ENCODE measurements at places on chromosomes 1 and 21.

GRCh38 chr1:152198982-152199381 is 25.0 kb downstream of the HRNR start:
- DNase-seq = no peak

GRCh38 chr1:221729771-221730330 is 12.0 kb downstream of the DUSP10 start:
- no peak for DNase-seq

- no peak for DNase-seq
Observed at GRCh38 chr1:63908016-63908415, 134.2 kb downstream of the ROR1 start.

DNA sequence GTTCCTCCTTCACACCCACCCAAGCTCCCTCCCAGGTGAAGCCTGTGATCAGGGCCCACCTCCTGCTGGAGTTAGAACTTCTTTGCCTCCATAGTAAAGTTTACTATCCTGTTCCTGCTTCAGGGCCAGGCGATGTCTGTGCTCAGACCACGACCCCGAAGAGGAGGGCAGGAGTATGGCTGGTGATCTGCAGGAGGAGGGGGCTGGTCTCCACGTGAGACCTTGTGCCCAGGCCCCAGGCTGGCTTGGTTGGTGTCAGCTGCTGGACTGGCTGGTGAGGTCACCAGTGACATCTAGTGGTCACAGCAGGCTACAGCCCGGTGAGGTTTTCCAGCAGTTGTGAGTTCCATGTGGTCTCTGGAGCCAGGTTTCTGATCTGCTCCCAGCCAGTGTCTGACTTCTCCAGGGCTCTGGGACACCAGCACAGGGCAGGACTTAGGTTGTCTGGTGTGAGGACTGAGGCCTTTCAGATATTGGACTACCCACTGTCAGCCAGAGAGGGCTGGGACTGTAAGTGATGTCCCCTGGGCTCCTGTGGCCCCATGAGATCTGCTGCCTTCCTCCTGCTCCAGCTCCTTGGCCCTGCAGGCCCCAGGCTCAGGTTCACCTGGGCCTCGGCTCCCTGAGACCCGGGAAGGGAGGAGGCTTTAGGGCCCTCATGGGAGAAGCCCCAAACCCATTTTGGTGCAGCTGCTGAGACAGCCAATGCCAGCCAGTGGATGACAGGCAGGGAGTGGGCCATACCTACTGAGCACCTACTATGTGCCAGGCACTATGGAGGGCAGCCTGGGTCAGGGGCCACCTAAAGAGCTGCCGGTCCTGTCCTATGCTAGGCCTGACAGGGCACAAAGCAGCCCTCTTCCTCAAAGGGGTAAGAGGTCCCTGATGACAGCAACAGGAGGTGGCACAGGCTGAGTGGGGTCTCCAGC is 6.0 kb upstream of the UBL4B start:
- DNase-seq = peak; percentile 73

GRCh38 chr1:205619376-205619775 is 12.4 kb downstream of the ELK4 start:
- DNase-seq = no peak

DNA sequence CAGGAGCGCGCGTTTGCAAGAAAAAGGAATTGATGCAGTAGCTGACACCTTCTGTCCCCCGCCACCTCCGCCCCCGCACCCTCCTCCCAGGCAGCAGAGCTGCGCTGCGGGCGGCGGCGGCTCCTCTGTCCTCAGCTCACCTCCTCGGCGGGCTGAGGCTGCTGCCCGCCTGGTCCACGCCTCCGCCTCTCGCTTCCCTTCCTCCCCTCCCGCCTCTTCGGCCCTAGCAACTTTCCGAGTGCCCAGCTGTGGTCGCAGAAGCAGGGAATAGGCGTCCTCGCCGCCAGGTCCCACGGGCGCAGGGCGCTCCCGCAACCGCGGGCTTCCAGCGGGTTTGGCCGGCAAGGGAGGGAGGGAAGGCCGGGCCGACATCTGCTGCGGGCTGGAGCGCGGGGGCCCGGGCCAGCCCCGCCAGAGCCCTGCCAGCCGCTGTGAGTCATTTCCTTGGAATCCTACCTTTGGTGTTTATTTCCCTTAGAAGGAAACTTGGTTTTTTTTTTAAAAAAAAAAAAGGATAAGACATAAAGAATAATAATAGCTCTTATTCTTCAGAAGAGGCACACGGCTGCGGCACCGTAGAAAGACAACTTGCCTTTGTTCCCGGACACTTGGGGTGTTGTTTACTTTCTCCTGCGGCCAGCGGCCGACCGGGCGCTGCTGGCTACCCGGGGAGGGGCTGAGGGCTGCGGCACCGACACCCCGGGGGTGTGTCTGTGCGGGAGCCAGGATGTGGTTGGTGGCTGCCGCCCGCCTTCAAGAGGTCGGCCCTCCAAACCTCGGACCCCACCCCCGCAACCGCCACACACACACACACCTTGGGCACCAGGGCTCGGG is 1.1 kb downstream of the SERTAD4 start:
- DNase-seq = no peak

GRCh38 chr1:38098101-38098847 is 51.7 kb upstream of the POU3F1 start:
- no peak for DNase-seq

DNA sequence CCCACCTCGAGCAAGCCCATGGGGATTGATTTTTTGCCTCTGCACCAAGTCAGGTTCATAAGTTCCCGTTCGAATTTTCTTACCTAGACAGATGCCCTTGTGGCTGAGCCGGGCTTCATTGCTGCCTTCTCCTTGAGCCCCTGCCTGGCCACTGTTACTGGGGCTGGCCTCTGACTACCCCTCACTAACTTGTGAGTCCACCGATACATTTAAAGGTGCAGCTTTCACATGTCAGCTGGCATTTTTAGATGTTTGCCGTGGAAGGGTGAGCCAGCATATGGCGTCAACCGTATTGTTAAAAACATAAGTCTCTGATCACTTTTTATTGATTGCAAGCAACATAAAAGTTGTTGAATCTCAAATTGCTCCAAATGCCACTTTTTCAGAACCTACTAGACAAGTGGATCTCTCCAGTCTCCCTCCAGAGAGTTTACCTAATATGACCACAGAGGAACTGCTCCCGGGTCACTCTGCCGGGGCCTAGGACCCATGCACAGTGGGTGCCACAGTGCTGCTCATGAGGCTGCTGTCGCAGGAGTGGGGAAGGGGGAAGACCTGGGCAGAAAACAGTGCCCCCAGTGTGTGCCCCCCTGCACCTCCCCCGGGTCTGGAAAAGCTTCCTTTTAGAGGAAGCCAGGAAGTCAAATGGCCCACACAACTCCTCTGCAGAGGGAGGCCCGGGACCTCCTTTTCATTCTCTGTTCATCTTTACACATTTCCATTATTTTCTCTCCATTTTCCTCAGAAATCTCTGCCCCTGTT is 18.8 kb downstream of the MX1 start:
- no peak for DNase-seq

DNA sequence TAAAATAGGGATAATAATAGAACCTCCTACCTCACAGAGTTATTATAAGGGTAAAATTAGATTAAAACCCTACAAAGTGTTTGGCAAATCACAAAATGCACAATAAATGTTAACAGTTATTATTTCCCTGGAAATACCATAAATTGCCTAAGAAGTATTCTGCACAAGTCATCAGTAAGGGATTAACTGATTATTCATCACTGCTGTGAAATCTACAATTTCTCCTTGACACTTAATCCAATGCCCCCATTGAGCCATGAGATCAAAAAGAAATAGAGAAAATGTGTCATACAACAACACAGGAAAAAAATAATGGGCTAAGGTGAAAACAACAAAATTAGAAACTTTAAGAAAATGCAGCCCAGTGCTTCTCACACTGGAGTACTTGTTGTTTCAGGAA is 6.7 kb upstream of the SEC16B start:
- DNase-seq = no peak

DNA sequence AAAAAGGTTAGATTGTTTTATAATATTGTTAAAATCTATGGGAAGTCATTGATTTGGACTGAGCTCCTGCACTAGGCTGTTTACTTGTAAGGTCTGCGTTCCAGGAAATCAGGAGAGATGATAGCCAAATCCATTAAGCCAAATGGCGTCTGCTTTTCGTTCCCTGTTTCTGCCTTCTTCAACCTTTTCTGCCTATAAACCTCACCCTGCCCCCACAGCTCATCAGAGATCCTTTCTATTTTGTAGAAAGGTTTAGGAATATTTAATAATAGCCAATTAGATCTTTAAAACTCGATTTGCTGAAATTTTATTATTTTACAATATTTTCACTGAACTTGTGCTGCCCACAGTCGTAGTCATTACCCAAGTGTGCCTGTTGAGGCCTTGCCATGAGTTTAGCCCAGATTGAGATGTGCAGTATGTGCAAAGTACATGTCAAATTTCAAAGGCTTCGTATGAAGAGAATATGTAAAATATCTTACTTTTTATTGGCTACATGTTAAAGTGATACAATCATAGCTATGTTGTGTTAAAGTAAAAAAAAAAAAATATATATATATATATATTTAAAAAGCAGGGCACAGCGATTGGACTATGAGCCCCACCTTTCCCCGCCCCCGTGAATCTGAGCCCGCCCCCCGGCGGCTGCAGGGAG is 444 bp upstream of the IARS2 start:
- DNase-seq = no peak

DNA sequence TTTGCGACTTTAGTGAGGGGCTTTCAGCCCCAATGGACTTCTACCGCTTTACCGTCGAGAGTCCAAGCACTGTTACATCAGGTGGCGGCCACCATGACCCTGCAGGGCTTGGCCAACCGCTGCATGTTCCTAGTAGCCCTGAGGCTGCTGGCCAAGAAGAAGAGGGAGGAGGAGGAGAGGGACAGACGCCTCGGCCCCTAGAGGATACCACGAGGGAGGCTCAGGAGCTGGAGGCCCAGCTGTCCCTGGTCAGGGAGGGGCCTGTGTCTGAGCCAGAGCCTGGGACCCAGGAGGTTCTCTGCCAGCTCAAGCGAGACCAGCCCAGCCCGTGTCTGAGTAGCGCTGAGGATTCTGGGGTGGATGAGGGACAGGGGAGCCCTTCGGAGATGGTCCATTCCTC is 8.6 kb upstream of the SLC25A34 start:
- no peak for DNase-seq

- DNase-seq = no peak
Observed at GRCh38 chr1:215380566-215380965, 186.5 kb upstream of the KCTD3 start.

GRCh38 chr1:77553568-77554291 is 128.7 kb downstream of the ZZZ3 start:
- DNase-seq = no peak

DNA sequence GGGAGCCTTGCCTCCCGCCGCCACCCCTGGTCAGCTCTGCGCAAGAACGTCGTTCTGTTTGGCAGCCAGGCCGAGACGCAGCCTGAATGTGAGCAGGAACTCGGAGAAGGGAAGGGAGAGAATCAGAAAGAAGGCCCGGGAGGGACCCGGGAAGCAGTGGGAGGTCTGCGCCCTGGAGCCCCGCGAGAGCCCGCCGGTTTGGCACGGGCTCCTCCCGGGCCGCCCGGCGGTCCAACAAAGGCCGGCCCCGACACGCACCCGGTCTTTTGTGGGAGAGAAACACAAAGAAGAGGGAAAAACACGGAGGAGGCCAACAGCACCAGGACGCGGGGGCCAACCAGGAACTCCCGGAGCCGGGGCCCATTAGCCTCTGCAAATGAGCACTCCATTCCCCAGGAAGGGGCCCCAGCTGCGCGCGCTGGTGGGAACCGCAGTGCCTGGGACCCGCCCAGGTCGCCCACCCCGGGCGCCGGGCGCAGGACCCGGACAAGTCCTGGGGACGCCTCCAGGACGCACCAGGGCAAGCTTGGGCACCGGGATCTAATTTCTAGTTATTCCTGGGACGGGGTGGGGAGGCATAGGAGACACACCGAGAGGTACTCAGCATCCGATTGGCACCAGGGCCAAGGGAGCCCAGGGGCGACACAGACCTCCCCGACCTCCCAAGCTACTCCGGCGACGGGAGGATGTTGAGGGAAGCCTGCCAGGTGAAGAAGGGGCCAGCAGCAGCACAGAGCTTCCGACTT is 2.7 kb upstream of the OLIG2 start:
- no peak for DNase-seq

- no peak for DNase-seq
Observed at GRCh38 chr1:180243517-180244221, 13.6 kb downstream of the LHX4 start.

- no peak for DNase-seq
Observed at GRCh38 chr1:6971699-6972098, 186.4 kb downstream of the CAMTA1 start.

- DNase-seq = peak; percentile 2
Observed at GRCh38 chr1:97050506-97050905, 328.9 kb downstream of the PTBP2 start.

GRCh38 chr1:10834770-10835412 is 38.4 kb upstream of the CASZ1 start:
- no peak for DNase-seq

- no peak for DNase-seq
Observed at GRCh38 chr21:21997390-21998333, 999.5 kb downstream of the NCAM2 start.

GRCh38 chr1:225738763-225739162 is 38.9 kb upstream of the SRP9 start:
- no peak for DNase-seq

DNA sequence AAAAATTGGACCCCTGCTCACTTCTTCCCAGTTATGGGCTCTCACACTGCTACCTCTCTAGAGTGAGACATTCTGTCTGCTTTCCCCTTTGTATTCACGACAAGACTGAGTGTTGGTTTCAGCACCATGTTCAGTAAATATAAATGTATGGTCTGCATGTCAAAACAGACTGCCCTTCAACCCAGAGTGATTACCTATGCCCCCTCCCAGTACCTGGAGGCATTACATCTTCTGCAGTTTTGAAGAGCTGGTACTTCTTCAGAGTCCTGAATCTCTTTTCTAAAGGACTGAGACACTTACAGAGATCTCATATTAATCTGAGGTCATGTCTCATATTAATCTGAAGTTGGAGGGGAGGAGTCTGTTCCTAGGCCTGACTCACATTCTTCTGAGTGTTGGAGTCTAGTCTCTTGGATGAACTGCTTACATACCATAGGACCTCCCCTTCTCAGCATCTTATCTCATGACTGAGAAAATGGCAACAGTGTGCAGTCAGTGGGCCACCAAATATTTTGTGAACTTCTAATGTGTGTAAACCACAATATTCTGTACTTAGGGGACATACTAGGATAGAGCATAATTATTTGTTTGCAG is 80.3 kb downstream of the RGL1 start:
- DNase-seq = no peak

- peak; percentile 49 for DNase-seq
Observed at GRCh38 chr1:192167911-192168700, 9.8 kb downstream of the RGS18 start.

DNA sequence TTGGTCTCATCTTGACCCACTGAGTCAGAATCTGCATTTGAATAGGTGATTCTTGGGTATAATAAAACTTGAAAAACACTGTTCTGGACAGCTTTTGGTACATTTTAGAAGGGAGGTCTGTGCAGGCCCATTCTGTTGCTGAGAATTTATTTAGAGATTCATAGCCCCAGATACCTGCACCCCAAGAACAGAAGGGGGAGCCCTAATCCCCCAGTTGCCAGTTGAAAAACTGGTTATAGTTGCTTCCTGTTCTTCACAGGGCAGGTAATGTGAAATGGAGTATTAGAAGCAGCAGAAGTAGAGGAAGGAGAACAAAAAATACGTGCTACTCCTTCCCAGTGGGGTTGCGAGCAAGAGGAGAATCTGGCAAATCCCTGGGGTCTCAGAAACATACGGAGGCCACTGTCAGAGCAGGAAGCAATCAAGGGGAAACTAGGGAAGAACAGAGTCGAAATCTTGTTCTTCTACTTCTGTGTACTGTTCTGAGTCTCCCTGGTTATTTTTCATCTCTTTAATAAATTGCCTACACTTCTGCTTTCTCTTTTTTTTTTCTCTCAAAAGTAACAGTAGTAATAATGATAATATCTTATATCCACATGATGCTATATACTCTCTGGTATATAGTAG is 4.6 kb upstream of the CLCA2 start:
- peak; percentile 82 for DNase-seq
